NCI-H1417 treated with DMSO at 0.1 percent for 48 hours (cell line): ENCODE measurements at places on chromosomes 11 and 22.

- no peak for DNase-seq
These were observed 633.8 kb downstream of the DLG2 start for GRCh38 chr11:84993386-84993785.

GRCh38 chr22:21840236-21840823 is 27.1 kb downstream of the MAPK1 start:
- no peak for DNase-seq

GRCh38 chr11:111635706-111636045 is 33.4 kb downstream of the SIK2 start:
- no peak for DNase-seq

GRCh38 chr11:60164550-60165075 is 18.3 kb downstream of the MS4A6A start:
- DNase-seq = no peak

DNA sequence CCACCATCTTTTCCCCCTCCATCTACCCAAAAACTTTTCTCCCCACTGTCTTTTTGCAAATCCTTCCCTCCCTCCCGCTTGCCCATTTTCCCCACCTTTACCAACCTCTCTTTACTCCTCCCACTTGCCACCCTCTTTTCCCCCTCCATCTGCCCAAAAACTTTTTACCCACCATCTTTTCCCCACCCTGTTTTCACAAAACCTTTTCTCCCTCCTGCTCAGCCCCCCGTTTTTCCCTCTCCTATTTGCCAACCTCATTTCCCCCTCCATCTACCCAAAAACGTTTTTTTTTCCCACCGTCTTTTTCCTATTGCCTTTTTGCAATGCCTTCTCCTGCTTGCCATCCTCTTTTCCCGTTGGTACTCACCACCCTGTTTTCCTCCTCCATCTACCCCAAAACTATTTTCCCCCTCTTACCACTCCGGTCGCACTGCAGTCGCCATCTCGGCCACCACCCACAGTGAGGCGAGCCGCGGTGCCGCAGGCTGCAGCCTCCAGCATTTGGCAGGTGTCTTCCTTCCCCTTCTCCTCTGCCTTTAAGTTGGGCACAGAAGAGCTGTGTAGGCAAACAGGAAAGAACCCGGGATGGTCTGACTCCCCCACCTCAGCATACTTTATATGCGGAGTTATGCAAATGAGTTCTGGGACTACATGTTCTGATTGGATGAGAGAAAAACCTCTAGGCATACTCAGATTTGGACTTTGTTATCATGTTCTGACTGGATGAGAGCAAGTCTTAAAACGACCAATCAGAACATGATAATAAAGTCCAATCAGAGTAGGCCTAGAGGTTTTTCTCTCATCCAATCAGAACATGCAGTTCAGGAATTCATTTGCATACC is 121.2 kb upstream of the VPREB1 start:
- DNase-seq = no peak

DNA sequence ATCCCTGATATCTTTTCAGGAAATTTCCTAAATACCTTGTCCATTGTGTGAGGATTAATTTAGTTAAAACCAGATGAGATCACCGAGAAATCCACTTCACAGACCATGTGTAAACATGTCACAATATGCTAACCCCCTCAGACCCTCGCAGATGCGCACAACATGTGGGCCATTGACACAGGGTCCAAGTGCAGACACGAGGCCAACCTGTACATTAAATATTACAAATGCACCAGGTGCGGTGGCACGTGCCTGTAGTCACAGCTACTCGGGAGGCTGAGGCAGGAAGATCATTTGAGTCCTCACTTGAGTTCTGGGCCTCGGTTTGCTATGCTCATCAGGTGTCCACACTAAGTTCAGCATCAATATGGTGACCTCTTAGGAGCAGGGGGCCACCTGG is 9.9 kb upstream of the TMPRSS4 start:
- DNase-seq = no peak

DNA sequence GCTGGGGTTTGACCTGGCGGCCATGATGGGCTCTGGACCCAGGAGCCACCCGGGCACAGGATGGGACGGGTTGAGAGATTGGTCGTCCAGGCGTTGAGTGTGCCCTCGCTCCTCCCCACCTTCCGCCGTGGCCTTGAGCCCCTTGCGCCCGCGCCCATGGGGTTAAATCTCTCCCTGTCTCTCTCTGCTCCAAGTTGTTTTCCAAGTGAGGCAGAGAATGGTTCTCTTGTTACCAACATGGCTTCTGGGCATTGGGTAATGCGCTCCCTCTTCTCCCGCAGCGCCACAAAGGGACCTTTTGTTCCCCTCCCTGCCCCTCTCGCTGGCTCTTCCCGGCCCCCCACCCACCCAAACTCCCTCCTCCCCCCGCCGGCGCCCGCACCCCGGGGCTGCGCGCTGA is 18.8 kb upstream of the PICK1 start:
- DNase-seq = no peak

- no peak for DNase-seq
These were observed 10.6 kb downstream of the SLC6A5 start for GRCh38 chr11:20609727-20610707.
